ENCODE measurements at places on chromosomes 6 and 20.

- DNase-seq, result no peak
These were observed 2.1 kb downstream of the COL12A1 start for GRCh38 chr6:75203721-75204120.

GRCh38 chr6:44185953-44186634 lies 27.5 kb downstream of the CAPN11 start:
- DNase-seq, result no peak

- peak; percentile 39 for DNase-seq
These were observed 31.5 kb downstream of the SNX5 start for GRCh38 chr20:17936761-17937732.

DNA sequence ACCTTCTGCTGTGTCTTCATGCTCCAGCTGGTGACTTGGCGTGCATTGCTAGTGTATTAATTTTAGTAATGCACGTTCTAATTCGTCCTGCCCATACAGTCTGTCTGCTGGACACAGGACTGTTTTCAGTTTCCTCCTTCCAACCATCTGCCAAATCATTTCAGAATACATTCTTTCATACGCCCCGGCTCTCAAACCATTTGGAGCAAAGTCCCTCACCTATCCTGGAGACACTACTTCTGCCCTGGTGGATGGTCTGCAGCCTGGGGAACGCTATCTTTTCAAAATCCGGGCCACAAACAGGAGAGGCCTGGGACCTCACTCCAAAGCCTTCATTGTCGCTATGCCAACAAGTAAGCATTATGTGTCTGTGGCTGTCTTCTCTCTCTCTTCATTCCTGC lies 60.5 kb downstream of the FNDC1 start:
- DNase-seq, result no peak

DNA sequence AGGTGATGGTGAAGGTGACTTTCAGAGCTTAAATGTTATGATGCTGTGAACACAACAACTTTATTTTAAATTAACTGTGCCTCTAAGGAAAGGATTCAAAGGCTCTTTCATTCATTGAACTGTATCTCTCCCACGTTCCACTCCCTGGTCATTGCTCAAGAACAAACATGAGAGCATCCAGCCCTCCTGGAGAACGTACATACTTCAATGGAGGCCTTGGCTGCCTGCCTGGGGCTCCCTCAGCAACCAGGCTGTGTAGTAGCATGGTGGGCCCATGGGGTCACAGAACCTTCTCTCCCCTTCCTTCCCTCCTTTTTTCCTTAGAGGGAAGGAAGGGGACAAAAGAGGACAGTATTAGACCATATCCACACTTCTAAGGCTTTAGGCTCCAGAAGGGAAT lies 234.3 kb downstream of the CDC5L start:
- no peak for DNase-seq

- no peak for DNase-seq
These were observed 301.3 kb downstream of the QKI start for GRCh38 chr6:163715846-163716245.

DNA sequence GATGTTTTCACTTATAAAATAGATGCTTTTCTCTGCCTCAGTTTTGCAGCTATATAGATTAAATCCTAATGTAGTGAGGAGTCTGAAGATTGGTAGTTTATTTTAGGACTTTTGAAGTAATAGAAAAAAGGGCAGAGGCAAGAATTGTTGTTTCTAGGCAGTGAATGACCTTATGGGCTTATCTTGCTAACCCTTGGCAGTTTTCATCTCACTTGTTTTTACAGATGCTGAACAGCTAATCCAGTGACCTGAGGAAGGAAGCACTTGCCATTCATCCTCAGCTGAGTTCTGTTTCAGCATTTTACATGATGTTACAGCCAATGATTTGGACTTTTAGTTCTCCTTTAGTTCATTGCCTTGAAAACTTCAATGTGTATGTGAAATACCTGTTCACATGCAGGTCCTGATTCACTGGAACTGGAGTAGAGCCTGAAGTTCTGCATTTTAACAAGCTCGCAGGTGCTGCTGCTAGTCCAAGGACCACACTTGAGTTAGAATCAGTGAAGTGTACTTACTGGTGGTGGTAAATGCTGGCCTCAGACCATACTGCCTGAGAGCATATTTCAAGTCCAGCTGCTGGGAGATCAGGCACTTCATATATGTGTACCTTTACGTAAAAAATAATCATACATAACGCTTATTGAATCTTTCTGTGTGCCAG lies 86.9 kb downstream of the TULP4 start:
- DNase-seq, result no peak

DNA sequence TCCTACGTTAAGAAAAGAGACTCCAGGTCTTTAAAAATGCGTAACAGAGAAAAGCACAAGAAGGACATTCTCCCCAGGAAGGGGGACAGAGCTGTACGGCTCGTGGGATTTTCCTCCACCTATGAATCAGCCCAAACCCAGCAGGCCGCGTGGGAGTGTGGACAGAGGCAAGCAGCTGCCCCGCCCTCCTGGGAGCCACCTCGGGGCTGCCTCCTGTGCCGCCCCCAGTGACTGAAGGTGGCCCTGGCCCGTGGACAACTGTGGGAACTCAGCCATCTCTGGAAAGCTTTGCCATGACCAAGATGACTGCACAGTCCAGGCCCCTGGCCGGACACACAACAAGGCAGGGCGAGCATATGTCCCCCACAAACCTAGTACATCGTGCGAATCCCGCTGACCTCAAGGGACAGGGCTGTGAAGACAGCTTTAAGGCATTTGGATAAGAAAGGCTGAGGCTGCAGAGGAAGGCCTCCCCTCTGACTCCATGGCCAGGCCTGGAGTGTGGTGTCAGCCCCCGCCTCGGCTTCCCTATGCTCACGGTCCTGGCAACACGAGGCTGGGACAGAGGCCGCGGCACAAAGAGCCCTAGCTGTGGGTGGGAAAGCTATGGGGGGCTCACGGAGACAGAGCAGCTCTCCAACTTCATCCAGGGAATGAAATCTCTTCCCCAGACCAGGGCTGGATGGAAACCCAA lies 26.9 kb downstream of the PXDC1 start:
- DNase-seq, result no peak

Data from body of pancreas (tissue), 4 donors.